Hematopoietic multipotent progenitor cell treated with erythropoietin and hydrocortisone succinate and interleukin-3 and kit ligand, for 8 days (in vitro differentiated cells): ENCODE measurements at places on chromosomes 7 and 10.

- no peak for DNase-seq
Measured at GRCh38 chr7:156725073-156725472, 84.5 kb downstream of the RNF32 start.

DNA sequence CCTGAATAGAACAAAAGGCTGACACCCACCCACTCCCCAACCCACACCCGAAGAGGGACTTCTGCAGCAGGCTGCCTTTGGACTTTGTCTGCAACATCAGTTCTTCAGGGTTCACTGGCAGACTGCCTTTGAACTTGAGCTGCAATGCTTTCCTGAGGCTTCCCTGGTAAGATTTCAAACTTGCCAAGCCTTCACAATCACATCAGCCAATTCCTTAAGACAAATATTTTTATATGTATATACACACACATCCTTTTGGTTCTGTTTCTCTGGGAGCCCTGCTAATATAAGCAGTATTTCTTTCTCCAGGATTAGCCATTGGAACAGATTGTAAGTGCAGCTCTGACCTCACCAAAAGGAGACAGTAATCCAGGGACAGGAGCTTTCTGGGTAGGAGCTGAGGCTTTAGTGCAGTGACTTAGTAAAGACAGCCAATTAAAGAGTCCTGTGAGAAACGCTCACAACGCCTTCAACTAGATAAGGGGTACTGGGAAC lies 55.6 kb upstream of the KMT2E start:
- DNase-seq = no peak

- no peak for DNase-seq
Measured at GRCh38 chr7:140122965-140123364, 53.8 kb downstream of the KDM7A start.

- no peak for DNase-seq
Measured at GRCh38 chr10:34861293-34862021, 46.4 kb upstream of the PARD3 start.

DNA sequence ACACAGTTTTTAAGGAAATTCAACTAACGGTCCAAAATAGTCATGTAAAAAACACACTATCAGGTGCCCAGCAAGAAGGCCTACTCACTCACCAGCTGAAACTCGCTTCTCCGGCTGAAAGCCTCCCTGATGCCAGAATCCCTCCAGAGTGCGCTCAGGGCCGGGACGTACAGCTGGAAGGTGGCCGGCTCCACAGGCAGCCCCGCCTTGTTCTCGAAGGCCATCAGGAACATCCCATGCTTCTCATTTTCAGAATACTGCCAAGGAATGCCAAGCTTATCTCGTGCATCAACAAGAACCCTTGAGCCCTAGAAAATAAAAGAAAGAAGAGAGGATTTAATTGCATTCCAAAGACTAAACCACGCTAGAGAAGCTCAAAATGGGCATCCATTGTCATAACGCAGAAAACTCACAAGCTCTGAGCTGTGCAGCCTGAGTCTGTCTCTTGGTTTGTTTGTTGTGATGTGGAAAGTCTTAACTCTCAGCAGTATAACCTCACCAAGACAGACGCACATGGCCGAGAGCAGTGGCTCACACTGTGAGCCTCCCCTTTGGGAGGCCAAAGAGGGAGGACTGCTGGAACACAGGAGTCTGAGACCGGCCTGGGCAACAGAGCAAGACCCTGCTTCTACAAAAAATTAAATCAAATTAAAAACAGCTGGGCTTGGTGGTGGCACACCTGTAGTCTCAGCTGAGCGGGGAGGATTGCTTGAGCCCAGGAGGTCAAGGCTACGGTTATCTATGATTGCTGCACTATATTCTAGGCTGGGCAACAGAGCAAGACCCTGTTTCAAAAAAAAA lies 49.1 kb downstream of the GNA12 start:
- DNase-seq = no peak
